ENCODE measurements at places on chromosomes 12 and 14. TPM values are rescaled to one million over a fixed set of nuclear protein-coding genes. Genes with fewer than 3 reads are reported as not detected.

DNA sequence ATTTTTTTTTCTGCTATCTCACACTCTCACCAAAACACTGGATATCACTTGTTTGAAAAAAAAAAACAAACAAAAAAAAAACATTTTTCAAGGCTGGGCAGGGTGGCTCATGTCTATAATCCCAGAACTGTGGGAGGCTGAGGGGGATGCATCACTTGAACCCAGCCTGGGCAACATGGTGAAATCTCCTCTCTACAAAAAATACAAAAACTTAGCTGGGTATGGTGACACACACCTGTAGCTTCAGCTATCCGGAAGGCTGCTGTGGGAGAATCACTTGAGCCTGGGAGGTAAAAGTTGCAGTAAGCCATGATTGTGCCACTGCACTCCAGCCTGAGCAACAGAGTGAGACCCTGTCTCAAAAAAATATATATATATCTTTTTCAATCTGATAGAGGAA lies 66.2 kb downstream of the EPS8 start:
- no peak for DNase-seq

DNA sequence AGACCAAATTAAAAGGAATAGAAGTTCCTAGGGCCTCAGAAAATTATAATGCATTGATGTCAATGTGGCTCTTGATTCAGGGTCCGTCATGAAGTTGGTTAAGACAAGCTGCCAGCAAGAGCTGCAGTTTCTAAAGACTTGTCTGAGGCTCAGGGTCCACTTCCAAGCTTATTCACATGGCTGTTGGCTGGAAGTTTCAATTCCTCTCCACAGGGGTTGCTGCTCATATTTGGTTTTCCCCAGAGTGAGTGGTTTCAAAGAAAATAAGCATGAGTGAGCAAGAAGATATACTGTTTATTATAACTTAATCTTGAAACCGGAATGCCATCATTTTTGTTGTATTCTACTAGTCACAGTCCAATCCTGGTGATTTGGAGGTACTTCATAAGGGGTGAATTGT lies 1247.4 kb downstream of the LRFN5 start:
- DNase-seq = no peak

GRCh38 chr12:110501399-110501751 lies 536 bp downstream of the VPS29 start:
- DNase-seq = peak; percentile 48

DNA sequence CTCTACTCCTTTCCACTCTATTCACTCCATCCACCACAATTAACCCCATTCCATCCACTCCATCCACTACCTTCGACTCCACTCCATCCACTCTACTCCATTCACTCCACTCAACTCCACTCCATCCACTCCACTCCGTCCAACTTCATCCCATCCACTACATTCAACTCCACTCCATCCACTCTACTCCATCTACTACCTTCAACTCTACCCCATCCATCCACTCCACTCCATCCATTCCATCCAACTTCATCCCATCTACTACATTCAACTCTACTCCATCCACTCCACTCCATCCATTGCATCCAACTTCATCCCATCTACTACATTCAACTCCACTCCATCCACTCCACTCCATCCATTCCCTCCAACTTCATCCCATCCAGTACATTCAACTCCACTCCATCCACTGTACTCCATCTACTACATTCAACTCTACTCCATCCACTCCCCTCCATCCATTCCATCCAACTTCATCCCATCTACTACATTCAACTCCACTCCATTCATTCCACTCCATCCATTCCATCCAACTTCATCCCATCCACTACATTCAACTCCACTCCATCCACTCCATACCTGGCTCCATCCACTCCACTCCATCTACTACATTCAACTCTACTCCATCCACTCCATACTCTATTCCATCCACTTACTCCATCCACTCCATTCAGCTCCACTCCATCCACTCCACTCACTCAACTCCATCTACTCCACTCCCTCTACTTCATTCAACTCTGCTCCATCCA lies 16.4 kb downstream of the HNF1A start:
- DNase-seq = no peak

DNA sequence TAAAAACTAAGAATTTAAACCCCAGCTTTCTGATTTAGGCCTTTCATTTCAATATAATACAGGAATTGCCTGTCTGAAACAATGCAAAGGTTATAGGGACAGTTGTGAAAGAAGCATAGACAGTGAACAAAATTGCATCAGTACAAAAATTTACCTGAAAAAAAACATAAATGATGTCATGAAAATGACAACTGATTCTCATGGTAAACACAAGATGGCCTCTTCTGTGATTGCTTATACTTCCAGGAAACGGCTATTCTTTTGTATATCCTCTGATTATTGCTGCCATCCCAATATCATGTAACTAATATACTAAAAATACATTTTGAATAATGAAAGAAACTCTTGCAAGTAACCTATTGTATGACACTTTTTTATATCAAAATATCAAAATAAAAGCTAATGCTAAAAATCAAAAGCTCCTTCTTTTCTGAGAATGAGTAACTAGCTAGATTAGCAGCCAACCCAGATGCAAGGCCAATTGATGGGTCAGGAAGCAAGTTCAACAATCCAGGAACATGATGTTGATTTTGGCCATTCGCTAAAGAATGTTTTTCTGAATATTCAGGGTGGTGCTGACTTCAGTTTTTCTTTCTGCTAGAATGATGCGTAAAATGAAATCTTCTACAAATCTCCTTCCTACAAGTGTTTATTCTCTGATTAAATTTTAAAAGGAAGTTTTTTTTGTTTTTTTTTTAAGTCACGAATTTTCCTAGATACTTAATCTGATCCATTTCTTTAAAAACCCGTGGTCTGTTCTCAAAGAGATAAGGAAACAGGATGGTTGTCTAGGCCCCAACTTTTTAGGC lies 83.6 kb downstream of the ALX1 start:
- DNase-seq = peak; percentile 55

DNA sequence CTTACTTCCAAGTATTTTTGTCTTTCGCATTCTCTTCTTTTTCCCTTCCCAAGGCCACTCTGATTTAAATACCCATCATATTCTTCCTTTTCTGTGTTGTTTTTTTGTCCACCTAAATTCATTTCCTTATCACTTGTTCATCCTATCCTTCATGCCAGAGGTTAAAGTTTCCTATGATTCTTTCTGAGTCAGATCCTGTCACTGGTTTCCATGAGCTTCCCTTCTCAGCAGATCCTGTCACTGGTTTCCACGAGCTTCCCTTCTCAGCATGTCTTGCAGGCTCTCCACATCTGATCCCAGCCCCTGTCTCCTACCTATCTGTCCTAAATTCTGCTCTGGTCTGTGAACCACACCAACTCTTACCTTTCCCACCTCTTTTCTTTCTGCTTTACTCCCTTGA lies 311.8 kb upstream of the RGS6 start:
- peak; percentile 28 for DNase-seq

GRCh38 chr12:78866518-78866917 lies 1.9 kb downstream of the SYT1 start:
- DNase-seq = no peak

Gene HOXC12
- not detected for total RNA-seq

DNA sequence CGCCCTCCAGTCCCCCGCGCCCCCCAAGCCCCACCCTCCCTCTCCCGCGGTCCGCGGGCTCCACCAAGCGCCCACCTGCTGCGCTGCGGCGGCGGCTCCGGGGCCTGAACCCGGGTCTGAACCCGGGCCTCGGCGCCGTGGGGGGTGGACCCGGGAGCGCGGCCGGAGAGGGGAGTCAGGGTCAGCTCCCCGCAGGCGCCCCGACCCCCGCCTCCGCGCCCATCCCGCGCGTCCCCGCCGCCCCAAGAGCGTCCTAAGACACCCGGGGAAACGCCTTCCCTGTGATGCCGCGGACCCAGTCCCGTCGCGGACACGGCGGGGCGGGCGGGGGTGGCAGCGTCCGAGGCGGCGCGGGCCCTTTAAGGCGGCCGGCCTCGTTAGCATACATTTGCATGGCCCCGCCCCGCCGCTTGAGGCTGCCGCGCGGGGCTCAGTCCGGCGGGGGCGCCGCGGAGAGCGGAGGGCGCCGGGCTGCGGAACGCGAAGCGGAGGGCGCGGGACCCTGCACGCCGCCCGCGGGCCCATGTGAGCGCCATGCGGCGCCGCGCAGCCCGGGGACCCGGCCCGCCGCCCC lies at the start of gene MMP17:
Gene MMP17 (plus strand): TSS at position 433 of the 574 bp plus-strand sequence. CDS start 102 bp downstream, at position 535.
- peak; percentile 72 for DNase-seq

DNA sequence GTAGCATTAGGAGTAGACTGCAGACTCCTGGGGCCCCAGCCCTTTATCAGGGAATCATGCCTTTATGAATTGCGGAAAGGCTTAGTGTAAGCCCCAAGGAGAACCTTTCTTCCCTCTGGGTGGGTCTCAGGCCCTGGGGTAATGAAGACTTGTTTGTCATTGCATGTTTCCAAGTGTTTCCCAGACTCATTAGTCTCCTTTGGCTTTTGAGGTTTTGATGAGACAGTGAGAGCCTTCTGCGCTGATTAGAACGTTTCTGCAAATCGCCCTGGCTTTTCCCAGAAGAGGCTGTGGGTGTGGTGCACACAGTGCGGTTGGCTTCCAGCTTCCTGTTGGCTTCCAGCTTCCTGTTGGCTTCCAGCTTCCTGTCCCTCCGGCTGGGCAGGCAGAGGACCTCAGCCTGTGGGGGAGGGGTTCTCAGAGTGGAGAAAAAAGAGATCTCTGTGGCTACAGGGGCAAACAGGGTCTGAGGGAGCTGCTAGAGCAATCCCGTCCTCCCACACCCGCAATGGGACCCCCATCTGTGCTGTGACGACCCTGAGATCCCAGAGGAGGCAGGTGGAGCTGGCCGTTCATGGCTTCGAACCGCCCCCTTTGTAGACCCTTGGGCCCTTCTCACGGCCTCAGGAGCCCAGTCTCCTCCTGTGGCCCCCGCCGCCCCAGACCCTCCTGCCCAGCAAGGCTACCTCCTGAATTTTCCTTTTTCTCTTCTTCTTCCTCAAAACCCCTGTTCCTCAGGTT lies 42.1 kb downstream of the GPR68 start:
- peak; percentile 74 for DNase-seq

DNA sequence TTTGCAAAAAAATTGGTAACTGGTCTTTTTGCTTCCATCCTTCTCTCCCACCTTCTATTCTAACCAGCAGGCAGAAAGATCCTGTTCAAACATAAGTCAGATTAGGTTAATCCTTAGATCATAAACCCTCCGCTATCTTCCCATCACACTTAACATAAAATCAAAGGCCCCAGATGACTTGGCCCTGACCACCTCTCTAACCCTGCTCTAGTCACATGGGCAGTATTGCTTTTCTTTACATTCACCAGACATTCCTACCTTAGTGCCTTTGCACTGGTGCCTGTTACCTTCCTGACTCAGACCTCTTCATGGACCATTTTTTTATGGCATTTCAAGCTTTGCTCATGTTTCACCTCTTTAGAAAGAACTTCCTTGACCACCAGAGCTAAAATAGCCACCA lies 83.5 kb downstream of the NTF3 start:
- DNase-seq = no peak

Gene TOMM20L
- total RNA-seq = not detected

DNA sequence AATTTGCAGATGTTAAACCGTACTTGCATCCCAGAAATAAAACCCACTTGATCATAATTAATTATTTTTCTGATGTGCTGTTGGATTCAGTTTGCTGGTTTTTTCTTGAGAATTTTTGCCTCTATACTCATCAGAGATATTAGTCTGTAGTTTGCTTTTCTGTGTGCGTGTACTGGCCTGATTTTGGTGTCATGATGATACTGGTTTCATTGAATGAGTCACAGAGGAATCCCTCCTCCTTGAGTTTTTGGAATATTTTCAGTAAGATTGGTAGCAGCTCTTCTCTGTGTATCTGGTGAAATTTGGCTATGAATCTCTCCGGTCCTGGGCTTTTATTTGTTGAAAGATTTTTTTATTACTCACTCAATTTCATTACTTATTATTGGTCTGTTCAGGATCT lies 100.4 kb upstream of the PMCH start:
- no peak for DNase-seq

DNA sequence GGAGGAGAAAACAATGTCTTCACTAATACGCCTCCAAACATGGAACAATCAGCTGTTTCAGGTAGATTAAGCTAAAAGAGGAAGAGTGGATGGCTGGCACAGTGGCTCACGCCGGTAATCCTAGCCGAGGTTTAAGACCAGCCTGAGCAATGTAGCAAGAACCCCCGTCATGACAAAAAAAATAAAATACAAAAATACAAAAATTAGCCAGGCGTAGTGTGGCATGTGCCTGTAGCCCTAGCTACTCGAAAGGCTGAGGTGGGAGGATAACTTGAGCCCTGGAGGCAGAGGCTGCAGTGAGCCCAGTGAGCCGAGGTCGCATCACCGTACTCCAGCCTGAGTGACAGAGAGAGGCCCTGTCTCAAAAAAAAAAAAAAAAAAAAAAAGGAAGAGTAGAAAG lies 1.2 kb upstream of the MED13L start:
- no peak for DNase-seq

Gene DACT1
- total RNA-seq = 0.13 TPM

DNA sequence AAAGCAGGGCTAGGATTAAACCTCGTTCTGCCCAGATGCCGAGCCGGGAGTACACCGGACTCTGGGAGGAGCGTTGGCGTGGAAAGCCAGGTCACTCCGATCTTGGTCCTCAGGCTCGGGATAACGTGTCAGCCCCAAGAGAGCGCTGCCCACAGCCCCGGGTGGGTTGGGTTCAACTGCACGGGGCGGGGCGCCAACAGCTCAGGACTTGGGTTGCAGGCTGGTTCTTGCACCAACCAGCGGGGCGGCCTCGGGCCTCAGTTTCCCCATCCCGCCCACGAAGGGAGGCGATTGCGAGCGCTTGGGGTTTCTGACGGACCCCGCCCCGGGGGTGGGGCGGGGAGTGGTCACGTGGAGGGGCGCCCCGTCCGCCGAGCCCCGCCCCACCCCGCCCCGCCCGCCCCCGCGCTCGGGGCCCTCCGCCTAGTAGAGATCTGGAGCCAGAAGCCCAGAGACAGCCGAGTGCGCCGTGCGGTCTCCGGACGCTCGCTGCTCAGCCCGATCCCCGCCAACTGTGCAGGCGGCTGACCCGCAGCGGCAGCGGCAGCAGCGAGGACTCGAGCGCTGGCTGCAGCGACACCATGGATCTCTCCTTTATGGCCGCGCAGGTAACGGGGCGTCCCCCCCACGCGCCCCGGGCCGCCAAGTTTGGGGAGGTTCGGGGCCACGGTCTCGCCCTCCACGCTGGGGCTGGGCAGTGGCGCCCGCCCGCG lies at the start of gene C14orf132:
Gene C14orf132 (plus strand): TSS at position 443 of the 713 bp plus-strand sequence. CDS start 139 bp downstream, at position 582.
- DNase-seq = peak; percentile 17

GRCh38 chr12:52369211-52369610 lies 1.9 kb upstream of the KRT85 start:
- no peak for DNase-seq

Gene ADAM20
- 0.13 TPM for total RNA-seq

DNA sequence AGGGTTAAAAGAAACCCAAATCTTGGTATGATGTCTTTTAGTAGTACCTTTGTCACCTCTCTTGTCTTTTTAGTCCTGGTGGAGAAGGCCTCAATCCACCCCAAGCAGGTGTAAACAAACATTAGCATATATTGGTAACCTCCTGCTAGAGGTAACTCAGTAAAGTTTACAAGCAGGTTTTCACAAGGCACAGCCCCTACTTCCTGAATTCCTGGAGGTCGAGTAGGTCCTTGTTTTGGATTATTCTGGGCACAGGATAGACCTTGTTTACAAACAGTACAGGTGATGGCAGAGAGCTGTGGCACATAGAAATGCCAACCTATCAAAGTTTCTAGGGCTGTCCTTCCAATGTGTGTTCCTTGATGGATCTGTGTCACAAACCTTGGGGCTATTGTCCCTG lies 99.1 kb downstream of the ALG10 start:
- no peak for DNase-seq

Measured in dermis microvascular lymphatic vessel endothelial cell (primary cell).